ENCODE measurements at places on chromosomes 13 and 19.

DNA sequence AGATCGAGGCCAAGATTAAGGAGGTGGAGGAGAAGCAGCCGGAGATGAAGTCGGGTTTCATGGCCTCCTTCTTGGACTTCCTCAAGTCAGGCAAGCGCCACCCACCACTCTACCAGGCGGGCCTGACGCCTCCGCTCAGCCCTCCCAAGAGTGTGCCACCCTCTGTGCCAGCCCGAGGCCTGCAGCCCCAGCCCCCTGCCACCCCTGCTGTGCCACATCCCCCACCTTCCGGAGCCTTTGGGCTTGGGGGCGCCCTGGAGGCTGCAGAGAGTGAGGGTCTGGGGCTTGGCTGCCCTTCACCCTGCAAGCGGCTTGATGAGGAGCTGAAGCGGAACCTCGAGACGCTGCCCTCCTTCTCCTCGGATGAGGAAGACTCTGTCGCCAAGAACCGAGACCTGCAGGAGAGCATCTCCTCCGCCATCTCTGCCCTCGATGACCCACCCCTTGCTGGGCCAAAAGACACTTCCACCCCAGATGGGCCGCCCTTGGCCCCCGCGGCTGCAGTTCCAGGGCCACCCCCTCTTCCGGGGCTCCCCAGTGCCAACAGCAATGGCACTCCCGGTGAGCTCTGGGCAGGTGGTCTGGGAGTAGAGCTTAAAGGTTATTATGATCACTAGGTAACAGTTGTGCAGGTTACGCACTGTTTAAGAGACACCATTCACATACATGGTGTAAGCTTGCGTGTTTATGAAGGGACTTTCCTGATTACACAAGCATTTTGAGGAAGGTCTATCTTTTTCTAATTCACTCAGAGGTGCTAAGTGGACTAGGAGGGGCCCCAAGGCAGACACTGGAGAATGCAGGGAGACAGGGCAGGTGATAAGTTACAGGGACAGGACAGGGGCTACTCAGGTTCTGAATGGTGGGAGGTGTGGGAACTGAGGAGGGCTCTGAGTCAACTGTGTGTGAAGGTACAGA, 8.7 kb downstream of the PRR12 start:
- DNase-seq, result no peak

DNA sequence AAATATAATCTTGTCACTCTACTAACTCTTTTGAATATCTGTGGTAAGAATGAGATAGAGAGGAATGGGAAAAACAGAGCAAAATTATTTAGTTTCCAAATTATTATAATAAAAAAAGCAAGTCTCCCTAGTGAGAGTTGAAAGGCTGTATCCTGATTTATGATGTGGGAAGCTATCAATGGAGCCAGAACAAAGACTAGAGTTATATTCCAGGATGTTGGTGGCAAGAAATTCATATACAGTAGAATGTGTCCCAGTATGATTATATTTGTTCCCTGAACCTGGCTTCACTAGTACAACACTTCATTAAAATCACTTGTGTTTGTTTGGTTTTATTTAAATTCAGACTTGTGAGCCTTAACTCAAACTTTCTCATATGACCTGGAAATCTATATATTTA, 630.3 kb downstream of the GPC5 start:
- no peak for DNase-seq

GRCh38 chr13:43132257-43132656, 108.9 kb downstream of the DNAJC15 start:
- no peak for DNase-seq

- DNase-seq, result no peak
These were observed 218.8 kb downstream of the FGF9 start for GRCh38 chr13:21889651-21890050.

GRCh38 chr13:40043764-40044163, 388.3 kb downstream of the COG6 start:
- DNase-seq, result no peak

GRCh38 chr13:110590577-110590976, 24.8 kb upstream of the NAXD start:
- no peak for DNase-seq

DNA sequence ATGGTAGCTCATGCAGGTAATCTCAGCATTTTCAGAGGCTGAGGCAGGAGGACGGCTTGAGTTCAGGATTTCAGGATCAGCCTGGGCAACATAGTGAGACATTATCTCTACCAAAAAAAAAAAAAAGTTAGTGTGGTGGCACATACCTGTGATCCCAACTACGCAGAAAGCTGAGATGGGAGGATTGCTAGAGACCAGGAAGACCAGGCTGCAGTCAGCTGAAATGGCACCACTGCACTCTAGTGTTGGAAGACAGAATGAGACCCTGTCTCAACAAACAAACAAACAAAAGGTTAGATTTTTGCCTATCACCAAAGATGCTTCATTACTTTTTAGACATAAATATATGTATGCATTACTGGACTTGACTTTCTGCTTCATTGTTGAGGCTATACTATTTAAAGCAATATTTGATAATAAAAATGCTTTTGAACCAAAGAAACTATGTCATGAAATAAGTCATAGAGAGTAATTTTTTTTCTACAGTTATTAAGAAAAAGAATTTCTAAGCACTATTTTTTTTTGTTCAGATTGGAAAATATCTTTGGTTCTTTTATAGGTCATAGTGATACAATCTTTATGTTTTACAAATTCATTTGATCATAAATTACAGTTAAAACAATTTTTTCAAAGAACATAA, 1180.1 kb upstream of the ATXN8OS start:
- no peak for DNase-seq

DNA sequence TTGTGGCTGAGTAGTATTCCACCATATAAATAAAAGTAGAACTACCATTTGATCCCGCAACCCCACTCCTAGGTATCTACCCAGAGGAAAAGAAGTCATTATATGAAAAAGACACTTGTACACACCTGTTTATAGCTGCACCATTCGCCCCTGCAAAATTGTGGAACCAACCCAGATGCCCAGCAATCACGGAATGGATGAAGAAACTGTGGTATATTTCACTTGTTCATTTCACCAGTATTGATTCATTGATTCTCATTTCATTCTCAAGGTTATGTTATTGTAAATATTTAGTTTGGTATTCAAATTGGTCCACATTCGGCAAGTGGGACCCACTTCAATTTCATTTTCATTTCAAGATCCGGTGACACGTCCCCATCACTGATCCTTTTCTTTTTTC, 8.2 kb upstream of the RFPL4A start:
- DNase-seq, result no peak

DNA sequence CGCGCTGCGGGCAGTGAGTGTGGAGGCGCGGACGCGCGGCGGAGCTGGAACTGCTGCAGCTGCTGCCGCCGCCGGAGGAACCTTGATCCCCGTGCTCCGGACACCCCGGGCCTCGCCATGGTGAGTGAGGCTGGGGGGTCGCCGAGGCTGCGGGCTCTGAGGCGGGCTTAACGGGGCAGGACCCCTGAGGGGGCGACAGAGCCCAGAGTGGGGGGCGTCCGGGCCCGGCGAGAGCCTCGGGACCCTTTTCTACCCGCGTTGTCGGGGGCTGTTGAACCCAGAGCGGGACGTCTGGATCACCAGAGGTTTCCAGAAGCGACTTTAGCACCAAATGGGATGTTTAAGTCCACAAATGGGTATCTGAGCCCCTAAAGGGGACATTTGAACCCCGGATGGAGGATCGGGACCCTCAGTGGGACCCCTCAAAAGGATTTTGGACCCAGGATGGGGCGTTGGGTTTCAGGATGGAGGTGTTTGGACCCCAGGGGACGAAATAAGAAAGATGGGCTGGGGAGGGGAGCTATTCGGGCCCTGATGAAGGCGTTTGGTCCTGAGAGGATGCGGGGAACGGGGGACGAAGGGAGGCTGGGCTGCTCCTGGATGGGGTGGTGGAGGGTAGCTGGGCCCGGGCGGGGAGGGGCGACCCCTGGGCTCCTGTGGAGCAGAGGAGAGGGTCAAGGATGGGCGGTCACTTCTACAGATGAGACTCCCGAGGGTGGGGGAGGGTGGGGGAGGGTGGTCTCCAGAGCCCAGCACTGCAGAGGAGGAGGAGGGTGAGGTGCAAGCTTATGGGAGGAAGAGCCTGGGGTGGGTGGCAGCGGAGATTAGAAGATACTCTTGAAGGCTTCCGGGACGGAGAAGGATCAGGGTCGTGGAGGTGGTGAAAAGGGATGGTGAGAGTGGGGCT, at the start of gene CALM3:
CALM3 (plus strand) TSS at position 13 of the 907 bp plus-strand sequence; CDS start at position 118, 105 bp downstream.
- no peak for DNase-seq

DNA sequence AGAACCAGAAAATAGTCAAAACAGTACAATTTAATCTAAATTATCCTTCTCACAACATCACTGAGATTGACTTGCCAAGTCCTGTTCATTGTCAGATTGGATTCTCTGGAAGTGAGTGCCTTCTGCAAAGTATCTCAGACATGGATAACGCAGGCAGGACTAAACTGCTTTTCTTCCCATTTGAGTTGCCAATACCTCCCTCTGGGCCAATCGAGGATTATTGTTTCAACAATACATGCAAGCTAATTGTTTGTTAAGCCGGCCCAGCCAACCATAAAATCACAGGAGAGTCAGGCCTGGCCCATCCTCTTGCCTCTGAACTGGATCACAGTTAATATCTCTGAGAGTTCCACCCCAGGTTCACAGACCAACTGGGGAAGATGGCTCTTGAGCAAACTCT, 240.0 kb downstream of the ENOX1 start:
- no peak for DNase-seq

GRCh38 chr13:78606471-78607408, 3.4 kb upstream of the POU4F1 start:
- DNase-seq, result no peak

- no peak for DNase-seq
These were observed 41.3 kb upstream of the IPO5 start for GRCh38 chr13:97912139-97912535.

GRCh38 chr19:18800636-18801035, 9.5 kb upstream of the COMP start:
- no peak for DNase-seq

DNA sequence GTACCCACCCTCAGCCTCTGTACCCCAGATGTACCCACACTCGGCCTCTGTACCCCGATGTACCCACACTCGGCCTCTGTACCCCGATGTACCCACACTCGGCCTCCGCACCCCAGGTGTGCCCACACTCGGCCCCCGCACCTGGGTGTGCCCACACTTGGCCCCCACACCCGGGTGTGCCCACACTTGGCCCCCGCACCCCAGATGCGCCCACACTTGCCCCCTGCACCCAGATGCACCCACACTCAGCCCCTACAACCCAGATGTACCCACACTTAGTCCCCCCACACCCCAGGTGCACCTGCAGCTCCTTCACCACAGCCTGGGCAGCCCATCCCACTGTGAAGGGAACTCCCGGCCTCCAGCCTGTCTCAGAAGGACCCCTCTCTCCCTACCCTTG, 69.7 kb downstream of the PEX11G start:
- no peak for DNase-seq

- DNase-seq, result no peak
These were observed 333.2 kb downstream of the MYO16 start for GRCh38 chr13:108962654-108963053.

- no peak for DNase-seq
These were observed 7.2 kb downstream of the UHRF1 start for GRCh38 chr19:4916292-4917082.

DNA sequence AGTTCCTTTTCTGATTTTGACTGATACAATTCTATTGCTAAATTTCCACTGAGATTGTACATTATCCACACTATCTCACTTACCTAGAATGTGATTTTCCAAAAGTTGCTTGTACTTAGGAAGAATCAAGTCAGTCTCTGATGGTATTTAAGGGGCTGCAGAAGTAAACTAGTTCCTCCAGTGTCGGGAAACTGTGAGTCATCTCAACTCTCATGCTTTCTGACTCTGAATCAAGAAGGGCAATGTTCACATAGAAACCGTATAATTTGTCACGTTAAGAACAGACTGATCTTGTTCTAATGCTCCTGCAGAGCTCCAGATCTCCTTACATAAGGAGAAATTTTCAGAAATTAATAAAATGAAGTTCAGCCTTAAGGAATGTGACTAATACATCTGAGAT, 369.3 kb downstream of the KLF5 start:
- DNase-seq, result no peak

- DNase-seq, result no peak
These were observed 560 bp downstream of the NDUFA7 start for GRCh38 chr19:8320564-8321066.

GRCh38 chr19:18437491-18438330, at the start of gene ISYNA1:
Gene ISYNA1, minus strand, starts transcription at chr19:18438133. Its CDS starts 154 bp downstream, at chr19:18437979.
- DNase-seq, result peak; percentile 80

DNA sequence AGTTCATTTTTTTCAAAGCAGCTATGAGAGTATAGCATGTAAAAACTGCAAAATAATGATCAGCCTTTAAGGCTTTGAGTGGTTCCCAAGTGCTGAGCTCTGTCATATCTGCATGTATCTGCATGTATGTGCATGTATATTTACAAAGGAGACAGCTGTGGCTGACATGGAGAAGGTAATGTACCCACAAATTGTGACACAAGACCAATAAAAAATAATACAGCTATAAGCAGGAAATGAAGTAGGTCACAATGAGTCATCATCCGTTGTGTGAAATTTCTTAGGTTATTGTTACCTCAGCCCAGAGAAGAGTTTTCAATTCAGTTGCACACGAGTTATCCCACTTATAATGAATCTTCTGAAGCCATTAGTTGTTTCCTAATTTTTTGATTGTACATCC, 60.9 kb upstream of the MED4 start:
- DNase-seq, result no peak

- no peak for DNase-seq
These were observed 1450.7 kb upstream of the SPRY2 start for GRCh38 chr13:81791641-81792040.

DNA sequence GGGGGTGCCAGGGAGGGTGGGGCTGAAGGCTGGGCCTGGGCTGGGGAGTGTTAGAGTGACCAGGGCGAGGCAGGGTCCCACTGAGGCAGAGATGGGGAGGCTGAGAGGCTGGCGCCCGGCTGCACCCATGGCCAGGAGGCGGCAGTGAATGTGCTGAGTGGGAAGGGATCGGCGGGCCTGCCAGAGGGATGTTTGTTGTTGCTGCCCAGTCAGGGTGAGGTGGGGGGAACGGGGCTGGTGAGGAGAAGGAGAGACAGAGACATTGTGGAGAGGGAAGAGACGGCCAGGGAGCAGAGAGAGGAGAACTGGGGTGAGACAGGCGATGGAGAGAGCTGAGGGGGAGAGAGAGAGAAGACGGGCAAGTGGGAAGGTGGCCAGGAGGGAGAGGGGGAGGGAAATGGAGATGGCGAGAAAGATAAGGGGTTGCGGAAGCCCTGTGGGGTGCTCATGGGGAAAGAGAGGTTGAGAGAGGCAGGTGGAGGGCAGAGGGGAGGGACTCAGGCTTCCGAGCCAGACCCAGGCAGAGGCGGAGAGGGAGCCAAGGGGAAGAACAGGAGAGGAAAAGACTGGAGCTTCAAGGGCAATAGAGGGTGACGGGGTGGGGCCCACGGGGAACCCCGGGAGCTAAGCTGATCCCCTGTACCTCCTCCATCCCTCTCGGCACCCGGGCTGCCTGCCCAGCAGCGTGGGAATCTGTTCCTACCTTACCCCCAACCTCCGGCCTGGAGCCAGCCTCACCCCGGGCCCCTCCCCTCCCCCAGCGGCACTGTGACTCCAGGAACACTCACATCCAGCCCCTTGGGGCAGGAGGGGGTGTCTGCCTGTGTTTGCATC, 690 bp upstream of the B3GNT8 start:
- DNase-seq, result no peak

GRCh38 chr19:2089727-2090053, 6.4 kb downstream of the MOB3A start:
- DNase-seq, result no peak

Measured in right forelimb (tissue), 1 donor.